ENCODE measurements at places on chromosomes 2 and 18.

GRCh38 chr18:55088000-55088401 lies 128.7 kb upstream of the CCDC68 start:
- DNase-seq: no peak

- no peak for DNase-seq
These were observed 266.9 kb downstream of the GLI2 start for GRCh38 chr2:121002597-121002996.

- no peak for DNase-seq
These were observed 15.3 kb downstream of the TM4SF20 start for GRCh38 chr2:227363756-227364155.

GRCh38 chr2:10136101-10136934 lies 13.8 kb downstream of the RRM2 start:
- DNase-seq: no peak

- DNase-seq: peak; percentile 28
These were observed 42.6 kb downstream of the ARHGAP15 start for GRCh38 chr2:143171817-143172216.

DNA sequence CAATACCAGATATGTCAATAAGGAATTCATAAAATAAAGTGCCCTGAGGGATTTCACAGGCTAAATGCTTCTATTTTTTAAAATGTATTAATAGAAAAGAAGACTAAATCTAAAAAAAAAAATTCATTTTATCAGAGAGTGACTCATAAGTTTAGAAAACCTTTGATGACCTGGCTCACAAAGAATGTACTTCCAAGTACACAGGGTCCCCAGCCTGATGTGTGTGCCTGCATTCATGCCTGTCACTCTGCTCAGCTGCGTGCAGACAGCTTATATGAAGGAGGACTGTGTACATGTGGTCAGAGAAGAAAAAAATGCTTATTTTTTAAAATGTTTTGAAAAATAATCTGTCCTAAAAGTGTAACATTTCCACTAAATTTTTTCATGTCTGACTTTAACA lies 3.0 kb upstream of the CPS1 start:
- no peak for DNase-seq

- DNase-seq: no peak
These were observed 252.9 kb downstream of the ATAD2B start for GRCh38 chr2:23673830-23674679.

All from G401 (cell line).